Dorsolateral prefrontal cortex (tissue), 122 donors: ENCODE measurements at places on chromosomes 1 and 21. TPM values are rescaled to one million over a fixed set of nuclear protein-coding genes. Genes with fewer than 3 reads are reported as not detected.
A peak's percentile ranks its signal among the peaks of the same experiment; 100 is the strongest.

The HAPLN2 gene
- total RNA-seq, result 98.3 TPM

- no peak for DNase-seq
Observed at GRCh38 chr21:18614303-18614702, 210.7 kb upstream of the TMPRSS15 start.

The WNT2B gene
- 8.7 TPM for total RNA-seq

- no peak for DNase-seq
Observed at GRCh38 chr1:30691480-30691879, 31.9 kb downstream of the MATN1 start.

The ADAR gene
- total RNA-seq, result 195 TPM

The SPRR4 gene
- total RNA-seq, result not detected

DNA sequence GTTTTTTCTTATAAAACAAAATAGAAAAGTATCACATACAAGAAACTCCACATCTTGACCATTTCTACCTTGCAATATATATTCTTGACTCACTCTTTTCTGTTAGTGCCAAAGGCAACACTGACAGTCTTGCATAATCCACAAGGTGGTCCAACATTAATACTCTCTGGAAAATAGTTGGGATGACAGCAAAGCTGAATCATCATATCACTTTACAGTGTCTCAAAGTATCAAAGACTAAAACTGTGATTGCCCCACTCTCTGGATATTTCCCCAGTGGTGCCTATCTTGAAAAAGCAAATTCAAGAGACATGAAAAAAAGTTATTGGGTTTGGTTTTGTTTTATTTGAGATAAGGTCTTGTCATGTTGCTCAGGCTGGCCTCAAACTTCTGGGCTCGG, 14.6 kb upstream of the TGFBR3 start:
- no peak for DNase-seq

- no peak for DNase-seq
Observed at GRCh38 chr1:52364235-52364839, 1.7 kb downstream of the CC2D1B start.

The PCNT gene
- 73.6 TPM for total RNA-seq

DNA sequence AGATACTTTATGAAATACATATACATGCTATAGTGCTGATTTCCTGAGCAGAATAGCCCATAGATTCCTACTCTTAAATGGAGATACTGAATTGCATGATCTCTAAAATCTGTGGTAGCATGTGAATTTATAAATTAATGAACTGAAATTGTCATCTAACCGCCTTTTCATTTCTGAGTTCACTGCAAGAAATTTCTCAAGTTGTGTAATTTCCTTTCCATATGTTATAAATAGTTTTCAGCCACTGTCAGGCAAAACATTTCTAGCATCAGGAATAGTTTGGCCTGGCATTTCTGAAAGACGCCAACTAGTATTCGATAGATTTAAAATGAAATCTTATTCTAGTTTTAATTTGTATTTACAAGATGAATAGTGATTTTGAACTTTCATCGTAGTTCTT, 310.1 kb downstream of the USH2A start:
- DNase-seq, result no peak

GRCh38 chr1:176820391-176821031, 344.0 kb downstream of the ASTN1 start:
- no peak for DNase-seq

DNA sequence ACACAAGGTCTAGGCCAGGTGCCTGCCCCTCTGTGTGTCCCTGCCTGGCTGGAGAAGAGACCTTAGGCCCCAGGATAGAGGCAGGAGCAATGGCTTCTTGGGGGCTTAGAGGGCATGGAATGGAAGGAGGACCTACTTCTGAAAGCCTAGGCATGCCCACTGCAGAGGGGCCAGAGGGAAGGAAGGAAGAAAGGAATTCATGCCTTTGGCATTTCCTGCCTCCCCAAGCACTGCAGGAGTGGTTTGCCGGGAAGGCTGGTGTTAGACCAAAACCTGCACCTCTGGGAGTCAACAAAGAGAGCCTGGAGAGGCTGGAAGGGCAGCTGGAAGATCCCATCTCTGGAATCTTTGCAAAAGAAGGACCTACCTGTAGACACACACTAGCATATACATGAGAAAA, 50.7 kb upstream of the KCNE2 start:
- no peak for DNase-seq

DNA sequence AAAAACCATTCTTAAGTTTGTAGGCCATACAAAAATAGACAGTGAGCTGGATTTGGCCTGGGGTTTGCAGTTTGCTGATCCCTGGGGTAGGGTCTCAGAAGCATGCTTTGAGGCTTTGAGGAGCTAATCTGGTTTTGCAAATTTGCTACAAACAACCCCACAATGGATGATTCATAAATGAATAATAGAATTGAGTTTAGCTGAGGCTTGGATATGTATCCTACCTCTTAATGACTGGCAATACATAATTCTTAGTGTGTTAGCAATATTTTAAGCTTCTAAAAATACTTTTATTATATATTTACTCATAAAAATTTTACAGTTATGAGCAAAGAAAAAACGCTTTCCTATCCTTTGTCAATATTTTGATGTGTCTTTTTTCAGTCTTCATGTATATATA, 50.6 kb downstream of the ROR1 start:
- DNase-seq, result no peak

DNA sequence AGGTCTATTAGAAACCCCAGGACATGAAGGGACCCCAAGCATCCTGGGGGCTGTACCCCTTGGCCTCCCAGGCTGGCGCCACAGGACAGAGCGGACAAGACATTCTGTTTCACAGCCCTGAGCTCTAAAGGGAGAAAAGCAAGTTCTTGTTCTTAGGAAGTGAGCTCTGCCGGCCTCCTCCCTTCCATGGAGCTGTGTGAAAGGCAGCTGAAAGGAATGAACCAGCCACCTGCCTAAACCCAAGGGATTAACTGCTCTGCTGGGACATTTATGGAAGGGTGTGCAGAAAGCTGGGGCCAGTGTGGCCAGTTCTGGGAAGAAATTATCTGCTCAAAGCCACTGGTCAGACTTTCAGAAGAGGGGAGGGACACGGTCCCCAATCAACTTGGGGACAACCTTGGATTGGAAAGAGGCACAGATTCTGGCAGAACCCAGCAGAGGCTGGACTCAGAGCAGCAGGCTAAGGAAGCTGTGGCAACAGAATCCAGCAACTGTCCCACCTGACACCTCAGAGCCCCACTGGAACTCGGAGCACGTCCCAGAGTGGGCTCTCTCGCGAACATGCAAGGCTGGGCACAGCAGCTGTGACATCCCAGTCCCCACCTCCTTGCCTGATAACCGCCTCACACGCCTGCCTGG, 2.1 kb downstream of the KLHL21 start:
- DNase-seq, result no peak

The KCND3 gene
- total RNA-seq, result 84.0 TPM

The DMRTA2 gene
- 0.75 TPM for total RNA-seq

DNA sequence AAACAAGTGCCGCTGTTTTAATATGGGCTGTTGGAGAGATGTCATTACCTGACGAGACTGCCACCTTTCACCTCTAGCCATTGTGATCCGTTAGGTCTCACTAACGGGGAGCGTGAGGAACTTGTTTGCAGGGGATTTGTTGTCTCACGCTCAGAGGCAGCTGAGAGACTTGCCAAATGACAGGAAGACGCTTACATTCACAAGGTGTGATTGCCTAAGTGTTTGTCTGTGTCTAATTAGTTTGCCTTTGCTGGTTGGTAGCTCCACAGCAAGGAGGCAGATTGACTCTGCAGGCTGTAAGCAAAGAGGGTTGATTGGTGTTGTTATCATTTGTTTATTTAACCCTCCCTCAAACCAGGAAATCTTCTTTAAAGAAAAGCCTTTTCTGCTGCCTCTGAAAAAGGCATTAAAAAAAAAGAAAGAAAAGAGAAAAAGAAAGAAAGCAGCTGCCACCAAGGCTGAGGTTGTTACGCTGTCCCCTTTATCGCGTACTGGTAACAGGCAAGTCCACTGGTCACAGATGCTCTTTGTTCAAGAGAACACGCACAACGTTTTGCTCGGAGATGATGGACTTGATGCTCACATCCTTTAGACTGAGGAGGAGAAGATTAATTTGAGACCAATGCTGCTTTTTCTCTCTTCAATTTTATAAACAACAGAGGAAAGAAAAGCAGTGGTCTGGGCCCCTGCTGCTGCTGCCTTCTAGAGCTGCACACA, 203.9 kb downstream of the ZNF326 start:
- DNase-seq, result no peak

GRCh38 chr1:12163210-12163609, 3.6 kb upstream of the TNFRSF1B start:
- DNase-seq, result no peak

DNA sequence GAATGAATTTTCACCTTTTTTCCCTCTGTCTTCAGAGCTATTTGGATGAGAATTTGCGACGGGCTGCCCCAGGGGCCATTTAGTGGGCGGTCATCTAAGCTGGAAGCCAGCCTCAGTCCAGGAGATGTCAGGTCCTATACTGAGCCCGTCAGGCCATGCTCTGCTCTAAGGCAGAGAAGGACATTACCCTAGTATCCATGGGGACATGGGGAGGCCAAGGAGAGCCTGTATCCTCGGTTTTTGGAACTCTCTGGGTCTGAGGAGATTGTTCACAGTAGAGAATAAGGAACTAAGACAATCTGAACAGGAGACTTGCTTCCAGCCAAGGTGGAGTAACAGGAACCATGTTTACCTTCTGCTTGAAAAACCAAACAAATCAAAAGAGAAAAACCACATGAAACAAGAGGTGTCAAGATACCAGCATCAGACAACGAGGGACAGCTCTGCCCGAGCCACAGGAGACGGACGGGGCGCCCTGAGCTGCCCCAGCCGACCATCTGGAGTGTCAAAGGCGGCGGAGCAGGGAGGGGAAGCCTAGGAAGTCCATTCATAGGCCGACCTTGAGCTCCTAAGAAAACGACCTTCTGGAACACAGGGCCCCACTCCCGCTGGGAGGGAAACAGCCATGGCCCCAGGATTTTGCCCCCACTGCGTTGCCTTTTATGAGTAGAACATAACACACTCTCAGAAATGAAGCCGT, 20.0 kb upstream of the ADARB1 start:
- no peak for DNase-seq

GRCh38 chr21:38925923-38926322, 120.2 kb downstream of the ETS2 start:
- DNase-seq, result no peak

DNA sequence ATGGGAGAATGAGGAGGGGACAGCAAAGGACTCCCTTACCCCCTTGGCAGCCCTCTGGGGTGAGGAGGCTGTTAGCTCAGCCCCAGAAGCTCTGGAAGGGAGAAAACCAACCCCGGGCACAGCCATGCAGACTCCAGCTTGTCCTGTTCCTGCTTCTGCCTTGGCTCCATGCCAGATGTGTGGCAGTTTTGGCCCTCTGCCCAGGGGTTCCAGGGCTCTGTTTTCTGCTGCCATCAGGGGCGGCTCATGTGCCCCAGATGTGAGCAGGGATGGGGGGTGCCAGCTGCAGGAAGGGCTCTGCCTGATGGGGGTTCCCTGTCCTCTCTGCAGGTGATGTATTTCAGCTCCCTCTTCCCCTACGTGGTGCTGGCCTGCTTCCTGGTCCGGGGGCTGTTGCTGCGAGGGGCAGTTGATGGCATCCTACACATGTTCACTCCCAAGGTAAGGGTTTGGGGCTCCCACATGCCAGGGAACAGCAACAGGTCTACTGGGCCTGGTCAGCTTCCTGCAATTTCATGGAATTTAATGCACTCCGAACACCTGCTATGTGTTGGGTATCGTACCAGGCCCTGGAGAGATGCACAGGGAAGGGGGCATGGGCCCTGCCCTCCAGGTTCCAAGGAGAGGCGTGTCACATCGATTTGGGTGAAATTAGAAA, 26.1 kb downstream of the SLC6A17 start:
- peak; percentile 56 for DNase-seq

- no peak for DNase-seq
Observed at GRCh38 chr1:160221089-160221488, 15.9 kb downstream of the PEA15 start.

GRCh38 chr1:113809670-113810602, 2.3 kb downstream of the RSBN1 start:
- DNase-seq, result no peak

DNA sequence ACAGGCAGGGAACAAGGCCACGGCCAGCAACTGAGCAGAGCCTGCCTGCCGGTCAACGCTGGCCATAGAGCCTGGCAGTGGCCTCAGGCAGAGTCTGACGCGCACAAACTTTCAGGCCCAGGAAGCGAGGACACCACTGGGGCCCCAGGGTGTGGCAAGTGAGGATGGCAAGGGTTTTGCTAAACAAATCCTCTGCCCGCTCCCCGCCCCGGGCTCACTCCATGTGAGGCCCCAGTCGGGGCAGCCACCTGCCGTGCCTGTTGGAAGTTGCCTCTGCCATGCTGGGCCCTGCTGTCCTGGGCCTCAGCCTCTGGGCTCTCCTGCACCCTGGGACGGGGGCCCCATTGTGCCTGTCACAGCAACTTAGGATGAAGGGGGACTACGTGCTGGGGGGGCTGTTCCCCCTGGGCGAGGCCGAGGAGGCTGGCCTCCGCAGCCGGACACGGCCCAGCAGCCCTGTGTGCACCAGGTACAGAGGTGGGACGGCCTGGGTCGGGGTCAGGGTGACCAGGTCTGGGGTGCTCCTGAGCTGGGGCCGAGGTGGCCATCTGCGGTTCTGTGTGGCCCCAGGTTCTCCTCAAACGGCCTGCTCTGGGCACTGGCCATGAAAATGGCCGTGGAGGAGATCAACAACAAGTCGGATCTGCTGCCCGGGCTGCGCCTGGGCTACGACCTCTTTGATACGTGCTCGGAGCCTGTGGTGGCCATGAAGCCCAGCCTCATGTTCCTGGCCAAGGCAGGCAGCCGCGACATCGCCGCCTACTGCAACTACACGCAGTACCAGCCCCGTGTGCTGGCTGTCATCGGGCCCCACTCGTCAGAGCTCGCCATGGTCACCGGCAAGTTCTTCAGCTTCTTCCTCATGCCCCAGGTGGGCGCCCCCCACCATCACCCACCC, at the start of gene TAS1R3:
Gene TAS1R3 (plus strand): TSS at position 213 of the 898 bp plus-strand sequence. CDS start 66 bp downstream, at position 279.
- DNase-seq, result no peak

The KMO gene
- 1.1 TPM for total RNA-seq

DNA sequence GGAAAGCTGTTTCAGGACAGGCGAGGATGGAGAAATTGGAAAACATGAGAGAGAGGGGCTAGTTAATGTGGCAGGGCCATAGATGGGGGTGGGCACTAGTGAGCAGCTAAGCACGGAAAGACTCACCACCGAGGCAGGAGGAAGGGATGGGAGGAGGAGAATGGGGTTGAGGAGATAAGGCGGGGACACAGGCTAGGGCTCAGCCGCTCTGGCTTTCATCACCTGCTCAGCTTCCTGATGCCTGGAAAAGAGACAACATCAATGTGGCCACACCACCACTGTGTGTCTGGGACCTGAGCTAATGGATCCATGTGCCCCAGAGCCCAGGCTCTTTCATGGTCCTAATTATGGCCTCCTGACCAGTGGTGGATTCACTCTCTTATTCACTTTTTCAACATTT, 27.6 kb downstream of the PMVK start:
- no peak for DNase-seq

GRCh38 chr1:225449774-225450173, 21.9 kb upstream of the LBR start:
- no peak for DNase-seq

The C1orf216 gene
- 72.7 TPM for total RNA-seq

- DNase-seq, result no peak
Observed at GRCh38 chr1:232596666-232597303, 33.1 kb downstream of the SIPA1L2 start.

GRCh38 chr1:184555665-184556641, 169.1 kb downstream of the C1orf21 start:
- DNase-seq, result no peak

The RIMS3 gene
- 288 TPM for total RNA-seq

- DNase-seq, result no peak
Observed at GRCh38 chr1:162697140-162697895, 65.1 kb downstream of the DDR2 start.

GRCh38 chr1:225343618-225344017, 84.2 kb downstream of the LBR start:
- DNase-seq, result no peak
